Tracheal epithelial cell (primary cell): ENCODE measurements at places on chromosomes 3 and 15. TPM values are rescaled to one million over a fixed set of nuclear protein-coding genes. Genes with fewer than 3 reads are reported as not detected.

The RTP3 gene
- total RNA-seq = not detected in 2 replicates

The RPN1 gene
- total RNA-seq = 369 and 510 TPM in 2 replicates

The WDR72 gene
- under 0.01 and 0.96 TPM in 2 replicates for total RNA-seq

The SUCNR1 gene
- not detected in 2 replicates for total RNA-seq

The TLR9 gene
- total RNA-seq = under 0.01 TPM in 1 of 2 replicates, not detected in the other
